Muscle of back (tissue), 13 donors: ENCODE measurements at places on chromosomes 6 and 20. TPM values are rescaled to one million over a fixed set of nuclear protein-coding genes. Genes with fewer than 3 reads are reported as not detected.

DNA sequence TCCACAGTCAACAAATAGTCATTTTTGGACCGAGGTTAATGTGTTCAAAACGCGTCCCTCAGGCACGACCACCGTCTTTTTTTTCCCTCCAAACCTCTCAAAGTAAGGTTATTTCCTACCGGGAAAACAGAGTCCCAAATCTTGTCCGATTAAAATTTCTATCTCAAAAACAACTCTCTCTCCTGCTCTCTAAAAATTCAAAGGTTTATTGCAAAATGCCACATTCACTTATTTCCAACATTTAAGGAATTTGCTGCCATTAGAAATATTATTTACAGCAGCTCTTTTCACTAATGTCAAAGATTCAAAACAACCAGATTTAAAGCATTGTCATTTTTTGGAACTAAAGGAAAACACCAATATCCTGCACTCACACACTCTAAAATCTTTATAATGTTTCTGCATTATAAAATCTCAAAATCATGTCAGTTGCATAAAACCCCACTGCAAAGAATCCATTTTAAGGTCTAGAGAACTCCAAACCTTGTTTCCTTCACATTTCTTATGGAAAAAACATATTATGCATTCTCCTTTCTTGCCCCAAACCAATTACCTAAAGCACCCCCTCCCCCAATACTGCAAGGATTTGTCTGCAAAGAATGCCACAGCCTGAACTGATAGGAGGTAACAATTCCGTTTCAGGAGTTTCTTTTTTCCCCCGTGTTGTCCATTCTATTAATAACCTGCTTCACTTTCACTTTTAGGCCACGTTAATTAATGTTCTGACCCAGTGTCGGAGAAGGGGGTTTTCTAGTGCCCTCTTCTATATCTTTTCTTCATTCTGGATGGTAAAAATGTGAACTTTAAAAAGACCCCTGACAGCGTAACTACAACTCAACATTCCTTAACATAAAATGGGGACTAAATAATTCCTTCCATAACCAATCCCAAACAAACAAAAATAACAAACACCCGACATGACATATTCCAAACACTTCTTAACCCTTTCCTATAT, 1.4 kb downstream of the NRN1 start:
- no peak for DNase-seq

DEFB132 gene
- not detected for polyA plus RNA-seq

DNA sequence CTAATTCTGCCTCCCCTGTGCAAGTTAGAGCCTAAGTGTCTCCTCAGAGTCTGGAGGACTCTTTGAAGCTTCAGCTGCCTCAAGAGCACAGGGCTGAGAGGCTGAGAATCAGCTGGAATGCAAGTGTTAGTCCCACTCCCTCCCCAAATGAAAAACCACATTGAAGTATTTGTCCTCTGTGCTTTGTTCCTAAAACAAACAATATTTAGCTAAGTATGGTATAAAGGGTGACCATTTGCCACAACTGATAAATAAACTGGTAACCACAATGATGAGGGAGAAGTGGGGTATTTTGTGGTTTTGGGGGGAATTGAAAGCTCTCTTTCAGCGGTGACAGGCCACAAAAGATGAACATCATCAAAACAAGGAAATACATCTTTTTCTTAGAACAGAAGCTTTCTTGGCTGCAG, 91.7 kb upstream of the HDDC2 start:
- DNase-seq, result no peak

DNA sequence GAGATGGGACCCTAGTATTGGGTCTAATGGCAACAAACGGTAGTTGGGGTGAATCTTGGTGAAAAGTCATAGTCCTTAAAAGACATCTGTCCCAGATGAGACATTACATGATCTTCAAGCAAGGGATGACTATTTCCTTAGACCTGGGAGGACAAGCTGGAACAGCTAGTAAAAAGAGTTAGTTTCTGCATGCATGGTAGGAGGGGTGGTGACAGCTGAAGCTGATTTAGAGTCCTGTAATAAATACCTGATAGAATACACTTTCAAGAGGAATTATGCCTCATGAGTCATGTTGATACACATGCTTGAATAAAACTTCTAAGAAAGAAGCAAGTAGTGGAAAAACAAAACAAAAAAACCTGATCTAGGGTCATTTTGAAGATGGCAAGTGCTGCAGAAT, 247.4 kb downstream of the CD109 start:
- DNase-seq, result no peak

DNA sequence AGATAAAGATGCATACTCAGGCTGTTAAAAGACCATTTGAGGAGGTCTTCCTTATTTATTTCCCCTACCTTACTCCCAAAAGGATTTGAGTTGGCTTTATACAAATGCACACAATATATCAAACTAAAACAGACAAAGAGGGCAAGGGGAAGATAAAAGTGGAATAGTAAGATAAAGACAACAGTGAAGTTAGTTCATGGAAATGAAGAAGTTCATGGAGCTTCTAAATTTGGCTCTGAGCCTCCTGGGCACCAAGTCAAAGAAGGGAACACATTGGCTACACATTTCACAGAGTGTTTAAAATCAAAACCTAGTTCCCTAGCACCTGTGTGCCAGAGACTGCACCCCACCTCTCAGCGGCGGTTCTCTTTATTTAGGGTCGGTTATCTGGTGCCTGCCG, 25.8 kb upstream of the ARMC2 start:
- DNase-seq, result no peak

PRDM1 gene
- polyA plus RNA-seq, result 4.7 TPM

HLA-C gene
- polyA plus RNA-seq, result 46.1 TPM
